ENCODE measurements at places on chromosomes 7 and 10.

DNA sequence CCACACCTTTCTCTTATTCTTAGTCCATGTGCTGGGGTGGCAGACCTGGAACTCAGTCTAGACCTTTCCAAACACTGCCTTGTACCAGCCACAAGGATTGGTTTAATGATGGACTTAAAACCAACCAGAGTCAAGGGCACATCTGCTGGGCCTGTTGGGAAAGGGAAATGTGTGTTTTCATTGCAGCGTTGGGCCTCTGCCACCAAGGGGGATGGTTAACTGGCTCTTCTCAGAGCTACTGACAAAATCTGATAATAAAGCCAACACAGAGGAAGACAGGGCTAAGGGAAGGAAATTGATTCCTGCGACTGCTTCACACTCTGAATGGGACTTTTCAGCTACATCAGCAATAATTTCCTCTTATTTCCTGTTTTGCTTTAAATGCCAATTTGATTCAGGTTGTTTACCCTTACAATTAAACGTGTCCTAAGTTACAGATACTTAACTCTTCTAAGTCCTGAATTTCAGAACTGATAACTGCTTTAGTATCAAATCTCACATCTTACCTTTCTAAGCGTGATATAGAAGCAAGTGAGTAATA, 68.4 kb upstream of the MALRD1 start:
- DNase-seq: no peak

GRCh38 chr10:79430936-79431335, 14.5 kb downstream of the ZCCHC24 start:
- DNase-seq: no peak

DNA sequence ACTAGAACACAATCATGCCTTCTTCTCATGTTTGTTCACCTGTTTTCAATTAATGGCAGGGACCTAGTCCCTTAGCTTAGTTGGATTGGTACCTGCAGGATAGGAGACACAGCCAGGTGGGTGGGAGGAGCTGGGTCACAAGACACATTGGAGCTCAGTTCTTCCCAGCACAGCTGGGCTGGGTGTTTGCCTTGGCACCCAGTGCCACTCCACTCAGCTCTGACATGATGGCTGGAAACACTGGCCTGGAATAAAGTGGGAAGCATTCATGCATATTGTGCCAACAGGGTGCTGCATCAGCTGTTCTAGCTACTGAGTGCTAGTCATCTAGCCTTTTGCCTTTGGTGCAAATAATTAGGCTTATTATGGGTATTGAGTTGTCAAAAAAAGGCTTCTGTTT, 226.1 kb downstream of the PTEN start:
- no peak for DNase-seq

DNA sequence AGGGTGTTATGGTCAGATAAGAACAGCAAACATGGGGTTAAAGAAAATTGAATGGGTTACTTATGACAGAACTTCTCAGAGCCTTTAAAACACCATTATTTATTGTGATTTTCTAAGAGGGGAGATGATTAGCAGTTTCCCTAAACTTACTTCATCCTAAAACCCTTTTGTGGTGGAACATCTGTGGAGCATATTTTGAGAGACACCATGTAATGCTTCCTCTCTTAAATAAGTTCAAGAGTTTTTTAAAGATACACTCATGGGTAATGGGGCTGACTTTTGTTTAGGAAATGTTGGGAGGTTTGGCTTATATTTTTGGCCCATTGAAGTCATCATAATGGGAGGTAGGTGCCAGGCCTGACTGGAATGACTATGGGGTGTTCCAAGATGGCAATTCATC, 8.4 kb upstream of the PDCD4 start:
- DNase-seq: no peak

- no peak for DNase-seq
Measured at GRCh38 chr7:22855049-22855392, 32.4 kb upstream of the TOMM7 start.

DNA sequence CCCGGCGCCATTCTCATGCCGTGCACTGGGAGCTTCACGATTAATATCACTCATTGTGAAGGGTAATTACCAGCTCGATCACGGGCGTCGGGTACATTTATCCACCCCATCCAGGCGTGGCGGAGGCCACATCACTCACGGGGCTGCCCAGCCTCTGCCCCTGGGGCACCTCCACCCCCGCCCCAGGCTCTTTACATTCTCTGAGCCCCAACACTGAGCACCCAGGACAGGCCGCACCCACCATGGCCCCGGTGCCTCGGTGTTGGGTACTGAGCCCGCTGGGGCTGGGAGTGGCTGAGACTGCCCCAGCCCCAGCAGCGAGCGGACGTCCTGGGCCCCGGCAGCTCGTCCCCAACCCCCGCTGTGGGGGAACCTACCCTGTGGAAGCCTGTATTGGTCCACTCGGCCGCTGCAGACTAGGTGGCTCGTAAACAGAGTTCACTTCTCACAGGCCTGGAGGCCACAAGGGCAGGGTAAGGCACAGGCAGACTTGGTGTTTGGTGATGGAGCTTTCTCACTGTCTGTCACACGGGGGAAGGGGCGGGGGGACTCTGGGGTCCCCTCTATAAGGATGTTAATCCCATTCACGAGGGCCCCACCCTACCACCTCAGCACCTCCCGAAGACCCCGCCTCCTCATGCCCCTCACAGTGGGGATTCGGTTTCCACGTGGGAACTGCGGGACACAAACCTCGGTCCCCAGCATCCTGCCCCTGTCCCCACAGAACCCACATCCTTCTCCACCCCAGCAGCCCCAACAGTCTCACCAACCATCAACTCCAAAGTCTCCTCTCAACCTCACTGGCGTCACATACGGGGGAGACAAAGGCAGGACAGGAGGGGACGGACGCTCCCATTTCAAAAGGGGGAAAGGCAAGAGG, 184.1 kb downstream of the ELFN1 start:
- no peak for DNase-seq

DNA sequence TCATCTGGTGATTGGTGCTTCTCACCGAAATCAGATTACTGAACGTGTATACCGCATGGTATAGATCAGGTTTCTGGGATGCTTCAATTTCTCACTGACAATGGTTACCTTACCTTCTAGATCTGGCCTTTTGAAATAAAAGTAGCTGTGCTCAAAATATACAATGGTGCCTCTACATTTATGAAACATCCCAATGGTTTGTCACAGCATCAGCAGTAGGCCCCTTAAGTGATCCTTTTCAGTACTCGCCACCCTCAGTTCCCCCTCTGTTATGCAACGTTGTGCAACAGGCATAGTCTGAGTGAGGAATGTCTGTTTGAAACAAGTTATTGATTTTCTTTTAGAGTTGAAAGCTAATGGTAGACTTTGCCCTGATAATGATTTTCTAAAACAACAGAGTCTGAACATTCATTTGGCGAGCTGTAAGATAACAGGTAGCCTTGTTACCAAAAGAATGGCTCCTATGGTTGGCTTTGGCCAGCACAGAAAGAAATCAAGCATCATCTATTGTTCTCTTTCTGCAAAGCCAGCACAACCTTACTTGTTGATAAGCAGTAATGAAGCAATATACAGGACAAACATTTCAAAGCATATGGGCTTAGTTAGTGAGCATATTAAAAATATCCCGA, 693.9 kb downstream of the PARD3 start:
- DNase-seq: no peak

DNA sequence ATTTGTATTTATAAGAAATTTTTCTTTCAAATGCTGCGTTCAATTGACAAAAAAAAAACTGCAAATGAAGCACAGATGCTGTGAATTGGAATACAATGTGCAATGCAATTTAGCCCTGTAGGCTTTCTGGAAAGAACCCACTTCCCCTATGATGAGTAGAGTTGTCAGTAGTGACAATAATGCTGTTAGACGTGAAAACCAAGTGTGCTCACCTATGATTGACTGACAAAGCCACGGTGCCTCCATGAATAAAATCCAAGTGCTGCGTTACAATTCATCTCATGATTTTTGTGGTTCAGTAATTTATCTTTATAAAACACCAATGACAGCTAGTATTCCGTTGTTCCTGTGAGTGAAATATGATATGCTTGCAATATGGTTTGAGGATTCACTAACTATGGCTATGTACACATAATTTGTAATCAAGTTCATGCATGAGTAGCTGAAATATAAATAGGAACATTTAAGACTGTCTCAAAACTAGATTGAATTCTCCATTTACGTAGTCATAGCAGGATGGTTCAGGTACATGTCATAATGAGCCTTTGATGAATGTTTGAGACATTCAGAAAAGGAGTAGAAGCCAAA, 1160.3 kb downstream of the CNTNAP2 start:
- no peak for DNase-seq

GRCh38 chr10:34941471-34942357, 126.6 kb upstream of the PARD3 start:
- no peak for DNase-seq

- no peak for DNase-seq
Measured at GRCh38 chr7:30247541-30248401, 36.6 kb upstream of the ZNRF2 start.
